ENCODE measurements at places on chromosomes 11 and 22.

DNA sequence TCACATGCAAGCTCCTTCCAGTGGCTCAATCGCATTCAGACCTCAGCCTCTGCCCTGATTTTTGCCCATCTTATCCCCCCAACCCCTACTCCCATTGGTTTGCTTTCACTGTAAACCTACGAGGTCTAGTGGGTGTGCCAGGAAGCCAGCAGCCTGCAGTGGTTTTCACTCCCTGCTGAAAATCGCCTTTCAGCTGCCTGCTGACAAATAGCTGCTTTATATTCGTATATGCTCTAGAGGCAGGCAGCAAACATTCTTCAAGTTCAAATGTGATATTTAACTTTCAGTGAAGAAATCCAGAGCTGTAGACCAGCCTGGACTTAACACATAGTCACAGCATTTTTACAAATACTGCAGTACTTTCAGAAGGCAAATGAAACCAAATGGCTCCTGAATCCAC lies 92.8 kb upstream of the APOA1 start:
- no peak for DNase-seq

- DNase-seq, result no peak
These were observed 44.7 kb downstream of the BIRC2 start for GRCh38 chr11:102391549-102392237.

GRCh38 chr22:20305894-20306645 lies 13.8 kb downstream of the DGCR6L start:
- DNase-seq, result no peak

DNA sequence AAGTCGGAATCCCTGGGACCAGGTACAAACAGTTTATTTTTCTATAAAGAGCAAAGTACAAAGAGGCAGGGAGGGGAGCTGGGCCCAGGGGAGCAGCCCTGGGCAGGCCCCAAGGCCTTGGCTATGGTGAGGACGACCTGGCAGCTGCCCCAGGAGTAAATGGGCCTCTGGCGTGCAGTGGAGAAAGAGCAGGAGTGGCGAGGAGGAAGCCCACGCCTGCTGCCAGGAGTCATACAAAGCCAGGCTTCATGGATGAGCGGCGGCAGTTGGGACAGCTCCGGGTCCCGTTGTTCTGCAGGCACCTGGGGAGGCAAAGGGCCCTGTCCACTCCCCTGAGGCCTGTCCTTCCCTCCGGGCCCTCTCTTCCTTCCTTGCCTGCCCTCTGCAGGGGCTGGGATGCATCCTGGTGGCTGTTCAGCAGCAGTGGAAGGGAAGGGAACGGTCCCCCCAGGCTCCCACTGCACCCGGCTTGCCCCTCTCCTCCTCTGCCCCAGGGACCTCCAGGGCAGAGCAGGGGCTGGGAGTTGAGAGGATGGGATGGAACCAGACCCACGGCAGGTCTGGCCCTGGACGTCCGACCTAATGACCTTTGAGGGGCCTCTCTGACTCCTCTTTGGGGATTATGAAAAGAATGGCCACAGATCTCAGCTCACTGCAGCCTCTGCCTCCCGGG lies 11.1 kb downstream of the RAPSN start:
- DNase-seq, result no peak

- no peak for DNase-seq
These were observed 78.8 kb downstream of the RELT start for GRCh38 chr11:73454987-73455386.

DNA sequence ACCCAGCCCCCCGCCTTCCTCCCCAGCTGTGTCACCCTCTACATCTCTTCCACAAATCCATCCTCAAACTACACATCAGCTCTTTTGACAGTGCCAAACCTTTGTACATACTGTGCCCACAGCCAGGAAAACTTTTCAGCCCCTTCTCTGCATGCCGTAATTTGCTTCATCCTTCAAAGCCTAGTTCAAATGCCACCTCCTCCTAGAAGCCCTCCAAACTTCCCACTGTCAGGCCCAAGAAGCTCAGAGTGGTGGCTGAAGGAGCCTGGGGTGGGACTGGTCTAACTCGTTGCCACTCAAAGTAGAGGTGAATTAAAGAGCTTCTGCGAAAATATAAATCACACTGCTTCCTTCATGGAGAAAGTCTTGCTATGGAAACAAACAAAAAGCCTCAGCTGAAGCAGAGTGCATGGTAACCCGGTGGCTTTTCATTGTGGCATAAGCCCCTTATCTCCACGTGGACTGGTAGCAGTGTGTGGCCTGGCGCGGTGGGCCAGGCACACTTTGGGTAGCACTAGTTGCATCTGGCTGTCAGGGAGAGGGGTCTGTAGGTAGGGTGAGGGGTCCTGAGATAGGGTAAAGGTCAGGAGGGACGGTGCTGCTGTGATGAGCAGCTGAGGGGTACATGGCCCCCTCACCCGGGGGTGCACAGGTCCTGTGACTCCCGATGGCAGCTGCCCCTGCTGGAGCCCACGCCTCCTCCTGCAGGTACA lies 76.9 kb downstream of the MYO7A start:
- DNase-seq, result no peak

DNA sequence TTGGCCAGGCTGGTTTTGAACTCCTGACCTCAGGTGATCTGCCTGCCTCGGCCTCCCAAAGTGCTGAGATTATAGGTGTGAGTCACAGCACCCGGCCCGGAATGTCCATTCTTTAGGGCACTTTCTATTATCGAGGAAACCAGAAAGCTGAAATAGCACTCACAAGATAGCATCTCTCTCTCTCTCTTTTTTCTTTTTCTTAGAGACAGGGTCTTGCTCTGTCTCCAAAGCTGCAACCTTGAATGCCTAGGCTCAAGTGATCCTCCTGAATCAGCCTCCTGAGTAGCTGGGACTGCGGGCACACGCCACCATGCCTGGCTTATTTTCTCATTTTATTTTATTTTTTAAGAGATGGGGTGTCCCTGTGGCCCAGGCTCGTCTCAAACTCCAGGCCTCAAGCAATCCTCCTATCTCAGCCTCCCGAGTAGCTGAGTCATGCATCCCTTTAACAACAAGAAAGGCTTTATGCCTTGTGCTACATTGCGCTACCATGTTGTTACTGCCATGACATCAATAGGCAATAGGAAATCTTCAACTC lies 7.2 kb upstream of the EED start:
- DNase-seq, result no peak

DNA sequence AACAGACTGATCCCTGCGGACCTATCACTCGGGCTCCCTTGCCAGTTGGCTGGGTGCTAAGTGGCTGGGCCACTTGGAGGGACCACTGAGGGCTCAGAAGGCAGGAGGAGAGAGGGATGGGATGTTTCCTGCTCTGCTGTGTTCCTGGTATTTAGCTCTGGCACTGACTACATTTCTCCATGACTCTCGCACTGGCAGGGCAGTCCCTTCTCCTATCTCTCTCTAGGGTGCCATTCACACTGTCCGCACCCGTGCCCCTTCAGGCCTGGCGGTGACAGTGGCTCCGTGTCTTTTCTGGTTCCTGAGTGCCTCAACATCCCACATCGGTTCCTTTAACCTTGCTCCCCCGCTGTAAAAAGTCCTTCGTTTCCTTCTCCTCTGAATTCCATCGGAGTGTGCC lies 31.6 kb upstream of the CECR2 start:
- DNase-seq, result no peak

DNA sequence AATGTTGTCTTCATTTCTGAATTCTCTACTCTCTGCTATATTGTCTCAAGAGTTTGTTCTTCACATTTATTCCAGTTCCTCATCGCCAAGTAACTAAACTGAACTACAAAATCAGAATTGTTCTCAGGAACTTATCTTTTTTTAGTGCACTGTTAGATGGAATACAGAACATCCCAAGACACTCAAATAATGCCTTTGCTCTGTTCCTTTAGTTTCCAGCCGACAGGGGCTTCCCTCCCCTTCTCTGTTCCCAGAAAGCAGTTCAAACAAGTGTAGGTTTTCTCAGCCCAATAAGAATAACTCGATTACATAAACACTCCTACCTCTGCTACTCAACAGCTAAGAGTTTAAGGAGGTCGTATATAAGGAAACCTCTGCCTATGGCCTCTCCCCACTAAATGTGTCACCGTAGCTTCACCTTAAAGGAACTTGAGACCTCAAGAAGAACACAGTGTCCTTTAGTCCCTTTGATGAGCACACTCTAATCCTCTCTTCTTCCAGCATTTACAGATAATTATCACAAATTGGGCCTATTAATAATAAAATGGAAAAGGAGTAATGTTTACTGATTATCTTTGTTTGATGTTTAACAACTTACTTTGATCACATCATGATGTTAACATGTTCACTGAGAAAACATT lies 6.9 kb downstream of the POU2AF3 start:
- DNase-seq, result no peak

DNA sequence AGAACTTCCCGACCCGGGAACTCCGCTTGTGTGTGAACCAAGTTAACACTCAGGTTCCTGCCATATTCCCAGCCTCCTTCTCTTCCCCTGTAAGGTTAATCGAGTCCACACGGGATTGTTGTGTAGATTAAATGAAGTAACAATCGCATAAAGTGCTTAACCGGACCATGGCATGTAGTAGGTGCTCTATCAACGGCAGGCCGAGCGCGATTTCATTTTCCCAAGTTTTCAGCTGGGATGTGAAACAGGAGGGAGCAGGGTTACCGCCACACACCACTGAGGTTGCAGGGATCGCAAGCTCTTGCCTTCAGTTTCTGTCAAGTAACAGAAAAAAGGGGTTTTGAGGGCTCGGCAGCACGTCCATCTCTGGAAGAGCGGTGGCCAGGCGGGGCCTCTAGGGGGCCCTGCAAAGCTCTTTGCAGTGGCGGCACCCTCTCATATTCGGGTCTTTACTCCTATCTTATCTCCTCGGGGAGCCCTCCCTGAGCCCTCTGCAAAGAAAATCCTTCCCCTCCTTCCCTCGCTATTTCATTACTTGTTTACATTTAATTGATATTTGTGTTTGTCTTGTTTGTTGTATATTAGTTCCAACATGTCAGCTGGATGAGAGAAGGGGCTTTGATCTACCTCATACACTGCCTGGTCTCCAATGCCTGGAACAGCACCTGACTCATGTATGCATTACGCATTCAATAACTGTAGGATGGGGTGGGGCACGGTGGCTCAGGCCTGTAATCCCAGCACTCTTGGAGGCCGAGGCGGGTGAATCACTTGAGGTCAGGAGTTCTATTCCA lies 816 bp upstream of the PLEKHA7 start:
- DNase-seq, result no peak

Data from AML-193 (cell line).